ENCODE measurements at places on chromosomes 13 and 19.

DNA sequence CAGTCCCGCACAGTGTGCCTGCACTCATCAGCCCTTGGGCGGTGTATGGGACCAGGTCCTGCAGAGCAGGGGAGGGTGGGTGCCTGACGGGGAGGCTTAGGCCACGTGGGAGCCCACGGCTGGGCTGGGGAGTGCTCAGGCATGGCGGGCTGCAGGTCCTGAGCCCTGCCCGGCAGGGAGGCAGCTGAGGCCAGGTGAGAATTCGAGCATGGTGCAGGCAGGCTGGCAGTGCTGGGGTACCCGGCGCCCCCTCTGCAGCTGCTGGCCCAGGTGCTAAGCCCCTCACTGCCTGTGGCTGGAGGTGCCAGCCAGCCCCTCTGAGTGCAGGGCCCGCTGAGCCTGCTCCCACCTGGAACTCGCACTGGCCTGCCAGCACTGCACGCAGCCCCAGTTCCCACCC is 630.9 kb upstream of the PCDH20 start:
- DNase-seq: no peak

- DNase-seq: no peak
Measured at GRCh38 chr19:19948800-19949199, 48.1 kb downstream of the ZNF93 start.

- DNase-seq: no peak
Measured at GRCh38 chr19:17581211-17581874, 25.9 kb downstream of the COLGALT1 start.

DNA sequence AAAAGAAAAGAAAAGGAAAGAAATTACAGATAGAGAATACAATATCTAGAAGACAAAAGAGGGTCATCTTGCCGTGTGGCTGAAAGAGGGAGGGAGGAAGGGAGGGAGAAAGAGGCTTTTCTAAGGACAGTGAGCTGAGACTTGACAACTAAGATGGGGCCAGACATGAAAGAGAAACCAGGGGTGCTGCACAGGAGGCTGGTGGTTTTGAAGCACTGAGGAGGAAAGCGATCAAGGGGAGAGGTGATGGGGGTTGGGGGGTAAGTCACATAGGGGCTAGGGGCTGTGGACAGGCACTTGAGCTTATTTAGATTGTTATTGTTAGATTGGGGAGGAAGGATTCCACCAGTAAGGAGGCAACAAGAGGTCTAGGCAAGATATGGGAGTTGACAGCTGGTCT is 17.3 kb downstream of the PNPLA6 start:
- no peak for DNase-seq

DNA sequence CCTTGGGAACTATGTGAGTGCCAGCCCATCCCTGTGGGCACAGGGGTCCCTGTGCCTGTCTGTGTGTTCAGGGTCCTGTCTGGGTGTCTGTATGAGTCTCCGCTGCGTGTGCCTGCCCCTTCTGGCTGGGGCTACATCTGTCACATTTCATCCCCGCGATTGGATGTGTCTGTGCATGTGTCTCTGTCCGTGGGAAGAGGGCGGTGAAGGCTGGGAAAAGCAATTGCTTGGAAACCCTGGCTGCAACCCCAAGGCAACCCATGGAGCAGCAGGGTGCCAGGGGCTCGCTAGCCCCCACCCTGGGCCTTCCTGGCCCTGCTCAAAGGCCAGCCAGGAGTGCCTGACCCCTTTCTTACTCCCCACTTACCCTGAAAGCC is 1.4 kb downstream of the MAG start:
- DNase-seq: no peak

GRCh38 chr13:111911121-111911720 is 155.7 kb upstream of the SOX1 start:
- no peak for DNase-seq

GRCh38 chr19:8113017-8113416 is 36.4 kb downstream of the FBN3 start:
- no peak for DNase-seq

DNA sequence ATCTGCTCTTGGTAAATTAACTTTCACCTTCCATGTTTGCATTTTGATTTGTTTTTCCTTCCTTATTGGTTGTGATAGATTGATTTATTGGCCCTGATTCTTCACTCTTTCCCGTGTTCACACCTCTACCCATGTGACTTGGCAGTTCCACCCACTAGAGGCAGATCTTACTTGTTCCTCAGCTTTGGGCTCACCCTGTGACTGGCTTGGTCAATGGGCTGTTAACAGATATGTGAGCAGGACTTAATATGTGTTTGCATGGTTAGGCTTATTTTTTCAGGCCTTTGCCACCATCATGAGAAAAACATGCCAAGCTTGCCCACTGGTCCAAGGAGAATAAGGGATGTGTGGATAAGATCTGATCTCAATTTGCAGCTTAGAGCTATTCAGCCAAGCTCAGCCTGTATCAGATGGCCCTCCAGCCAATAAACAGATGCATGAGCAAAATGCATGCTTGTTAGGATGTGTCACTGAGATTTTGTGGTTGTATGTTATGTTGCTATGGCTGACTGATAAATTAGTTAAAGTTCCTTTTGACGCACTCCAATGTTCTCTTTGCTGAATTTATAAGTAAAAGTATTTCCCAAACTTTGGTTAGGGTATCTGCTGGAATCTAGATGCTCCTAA is 48.0 kb downstream of the RGCC start:
- no peak for DNase-seq

- DNase-seq: no peak
Measured at GRCh38 chr19:54670576-54671357, 8.0 kb downstream of the LILRB4 start.

GRCh38 chr19:47319923-47320871 is 10.5 kb downstream of the C5AR1 start:
- no peak for DNase-seq

DNA sequence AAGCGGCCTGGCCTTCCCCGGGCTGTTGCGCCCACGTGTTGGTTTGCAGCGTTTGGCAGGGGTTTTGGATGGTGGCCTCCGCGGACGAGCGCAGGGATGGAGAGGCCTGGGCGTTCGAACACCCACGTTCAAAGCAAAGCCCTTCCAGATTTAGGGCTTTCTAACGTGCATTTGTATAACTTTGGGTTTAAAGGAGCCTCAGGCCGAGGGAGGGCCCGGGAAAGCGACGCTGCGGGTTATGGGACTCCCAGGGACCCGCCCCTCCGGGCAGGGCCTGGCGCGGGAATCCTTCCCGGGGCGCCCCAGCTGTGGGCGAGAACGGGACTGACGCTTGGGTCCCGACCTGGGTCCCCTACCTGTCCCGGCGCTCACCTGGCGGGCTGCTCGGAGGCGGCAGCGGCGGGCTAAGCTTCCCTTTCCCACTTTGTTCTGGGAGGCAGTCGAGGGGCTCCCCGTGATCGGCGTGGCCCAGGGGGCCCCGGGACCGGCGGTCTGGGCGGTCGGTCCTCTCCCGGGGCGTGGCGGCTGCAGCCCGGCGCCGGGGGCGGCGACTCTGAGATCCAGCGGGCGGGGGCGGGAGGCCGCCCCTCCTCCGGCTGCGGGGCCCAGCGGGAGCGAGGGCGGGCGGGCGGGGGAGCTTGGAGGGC is at the start of gene FBXO17:
Gene FBXO17, minus strand, starts transcription at position 529 of the 647 bp plus-strand sequence. CDS start 25,423 bp downstream, outside the sequence.
- no peak for DNase-seq

DNA sequence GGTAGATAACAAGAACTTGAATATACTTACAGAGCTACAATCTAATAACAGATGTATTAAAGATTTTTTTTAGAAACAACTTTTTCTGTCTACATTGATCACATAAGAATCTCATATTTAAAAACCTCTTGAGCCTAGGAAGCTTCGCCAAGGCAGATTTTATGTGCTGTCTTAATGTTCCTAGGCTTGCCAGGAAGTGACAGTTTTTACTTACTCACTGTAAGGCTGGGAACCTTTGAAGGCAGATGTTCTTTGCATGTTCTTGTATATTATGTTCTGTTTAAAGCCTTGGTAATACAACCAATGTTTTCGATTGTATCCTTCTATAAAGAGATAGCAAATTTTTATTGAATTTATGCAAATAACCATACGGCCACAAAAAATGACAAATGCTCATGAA is 492.7 kb downstream of the GPC5 start:
- no peak for DNase-seq

DNA sequence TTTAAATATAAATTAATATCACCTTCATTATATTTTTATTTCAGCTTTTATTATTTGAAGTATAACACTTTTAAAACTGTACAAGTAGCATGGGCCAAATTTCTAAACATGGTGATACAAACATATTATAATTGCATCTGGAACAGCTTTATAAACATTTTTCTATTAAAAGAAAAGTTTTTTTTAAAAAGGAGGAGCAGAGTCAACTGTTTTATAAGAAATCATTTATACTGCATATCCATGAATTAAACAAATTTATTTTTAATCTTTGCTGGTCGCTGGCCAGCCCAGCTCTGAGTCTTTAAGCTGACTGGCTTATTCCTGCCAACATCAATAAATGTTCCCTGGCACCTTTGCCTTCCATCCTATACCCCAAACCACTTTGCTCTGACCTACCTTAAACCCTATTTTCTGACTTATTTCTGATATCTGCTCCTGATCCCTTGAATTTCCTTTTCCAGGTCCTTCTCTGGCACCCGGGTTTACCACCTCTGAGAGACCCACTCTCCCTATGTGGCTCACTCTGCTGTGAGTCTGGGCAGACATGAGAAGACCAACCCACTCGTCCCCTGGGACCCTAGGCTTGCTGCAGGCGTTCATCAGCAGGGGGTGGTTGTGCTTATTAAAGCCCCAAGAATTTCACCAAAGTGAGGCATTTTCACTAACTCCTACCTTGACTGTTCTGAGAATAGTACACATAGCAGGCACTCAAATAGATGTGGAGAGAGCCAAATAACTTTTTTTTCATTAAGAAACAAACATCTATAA is 220.3 kb downstream of the KLF12 start:
- no peak for DNase-seq

- DNase-seq: no peak
Measured at GRCh38 chr13:99301913-99302636, 5.1 kb downstream of the GPR183 start.

DNA sequence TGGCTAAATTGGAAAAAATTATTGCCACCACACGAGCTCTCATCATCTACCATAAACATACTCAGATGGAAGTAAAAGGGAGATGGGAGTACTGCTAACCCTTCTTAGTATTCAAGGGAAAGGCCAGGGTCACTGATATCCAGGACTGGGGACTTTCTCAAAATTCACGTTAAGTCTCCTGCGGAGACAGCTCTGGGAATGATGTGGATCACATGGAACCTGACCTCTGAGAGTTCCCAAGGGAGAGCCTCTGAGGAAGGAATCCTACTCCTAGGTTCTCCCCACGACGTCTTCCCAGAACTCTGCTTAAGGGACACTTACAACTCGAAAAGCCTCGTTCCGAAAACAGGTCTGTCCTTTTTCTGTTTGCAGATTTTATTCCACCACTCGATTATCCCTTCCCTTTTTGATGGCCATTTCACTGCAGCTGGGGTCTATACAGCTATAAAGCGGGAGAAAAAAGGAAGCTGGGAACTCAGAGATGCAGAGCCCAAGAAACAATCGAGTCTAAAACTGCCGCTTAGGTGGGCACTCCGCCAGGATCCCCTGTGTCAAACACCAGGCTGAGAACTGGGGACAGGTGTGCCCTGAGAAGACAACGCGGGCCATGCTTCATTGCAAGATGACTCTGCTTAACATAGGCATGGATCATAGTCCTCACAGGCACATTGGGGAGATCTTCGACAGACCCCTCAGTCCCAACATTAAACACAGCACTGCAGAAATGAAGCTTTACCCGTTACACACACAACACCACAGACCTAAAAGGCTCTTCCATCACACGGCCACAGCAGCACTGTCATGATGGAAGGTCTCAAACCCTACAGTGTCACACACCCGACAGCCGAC is 823 bp upstream of the ZNF567 start:
- DNase-seq: no peak

- no peak for DNase-seq
Measured at GRCh38 chr13:50450279-50450678, 393.2 kb downstream of the DLEU7 start.
